ENCODE measurements at places on chromosomes 5 and 9.

- no peak for DNase-seq
- peaks cover 3% of the 10 kb centered on the region for H3K4me1 ChIP-seq
- no peaks in the 10 kb centered on the region for H3K27me3 ChIP-seq
These were observed 223.0 kb downstream of the PJA2 start for GRCh38 chr5:109186759-109187158.

DNA sequence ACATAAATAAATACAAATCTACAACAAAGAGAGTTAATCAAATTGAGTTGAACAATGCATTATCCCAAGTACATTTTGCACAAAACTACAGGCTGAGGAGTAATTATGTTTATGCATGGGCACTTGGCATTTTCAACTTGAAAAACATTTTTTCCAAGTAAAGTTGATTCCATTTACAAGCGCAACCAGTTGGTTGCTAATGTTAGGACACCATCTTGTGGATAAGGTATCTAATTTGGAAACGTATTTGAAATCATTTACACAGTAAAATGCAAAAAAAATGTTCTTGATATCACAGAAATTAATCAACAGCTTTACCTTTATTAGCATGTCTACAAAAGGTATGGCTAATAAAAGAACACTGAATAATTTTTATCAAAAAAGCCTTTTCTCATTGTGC lies 18.8 kb downstream of the FTMT start:
- H3K4me3 ChIP-seq, result no peak overlapping the region
- no peaks in the 10 kb centered on the region for H3K36me3 ChIP-seq
- no peak for DNase-seq
- no peaks in the 10 kb centered on the region for H3K4me1 ChIP-seq
- no peaks in the 10 kb centered on the region for H3K27me3 ChIP-seq

GRCh38 chr5:148290271-148291195 lies 21.7 kb upstream of the SPINK7 start:
- no peak overlapping the region for H3K4me3 ChIP-seq
- no peak for DNase-seq
- no peaks in the 10 kb centered on the region for H3K36me3 ChIP-seq
- no peak overlapping the region for H3K27ac ChIP-seq
- H3K4me1 ChIP-seq, result no peaks in the 10 kb centered on the region
- H3K27me3 ChIP-seq, result peaks cover 4% of the 10 kb centered on the region

- H3K27ac ChIP-seq, result no peak overlapping the region
- DNase-seq, result no peak
- peaks cover 59% of the 10 kb centered on the region for H3K27me3 ChIP-seq
- no peaks in the 10 kb centered on the region for H3K4me1 ChIP-seq
These were observed 67.5 kb downstream of the PCDH1 start for GRCh38 chr5:141810702-141811101.

- H3K36me3 ChIP-seq, result no peaks in the 10 kb centered on the region
- peaks cover 44% of the 10 kb centered on the region for H3K4me1 ChIP-seq
- DNase-seq, result no peak
- peak overlapping the region; percentile 77 for H3K4me3 ChIP-seq
- H3K27ac ChIP-seq, result no peak overlapping the region
- peaks cover 78% of the 10 kb centered on the region for H3K27me3 ChIP-seq
These were observed 1.1 kb upstream of the CNTFR start for GRCh38 chr9:34590381-34591247.

GRCh38 chr5:157944077-157944633 lies 85.2 kb upstream of the CLINT1 start:
- H3K27ac ChIP-seq, result no peak overlapping the region
- H3K4me1 ChIP-seq, result peaks cover 6% of the 10 kb centered on the region
- DNase-seq, result no peak
- peaks cover 5% of the 10 kb centered on the region for H3K27me3 ChIP-seq
- no peaks in the 10 kb centered on the region for H3K36me3 ChIP-seq

- H3K27ac ChIP-seq, result no peak overlapping the region
- DNase-seq, result no peak
- H3K36me3 ChIP-seq, result peaks cover 19% of the 10 kb centered on the region
- H3K4me3 ChIP-seq, result no peak overlapping the region
- H3K4me1 ChIP-seq, result peaks cover 70% of the 10 kb centered on the region
These were observed 43.0 kb downstream of the PIK3R1 start for GRCh38 chr5:68258531-68258930.

DNA sequence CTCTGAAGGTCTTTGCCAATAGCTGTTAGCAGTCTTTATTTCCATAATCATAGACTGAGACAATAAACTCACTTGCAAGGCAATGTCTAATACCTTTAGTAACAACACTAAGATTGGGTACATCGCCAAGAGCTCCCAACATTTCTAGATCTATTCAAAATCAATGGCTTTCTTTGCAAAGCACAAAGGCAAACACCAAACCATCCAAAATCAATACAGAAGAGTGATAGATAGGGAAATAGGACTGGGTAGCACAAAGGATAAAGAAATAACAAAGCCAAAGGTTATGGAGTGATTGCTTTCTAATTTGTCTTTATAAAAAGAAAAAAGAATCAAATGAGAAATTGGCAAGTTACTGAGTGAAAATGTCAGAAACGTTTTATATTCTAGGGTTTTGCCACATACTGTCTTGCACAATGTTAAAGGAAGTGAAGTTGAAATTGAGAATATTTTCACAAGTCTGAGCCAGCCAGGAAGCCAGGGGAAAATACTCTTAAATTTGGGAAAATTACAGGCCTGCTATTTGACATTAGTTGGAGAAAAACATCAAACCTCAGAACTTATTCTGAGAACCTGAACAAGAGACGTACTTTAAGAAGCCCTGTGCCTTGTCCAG lies 53.3 kb upstream of the LHFPL2 start:
- no peak for DNase-seq
- no peak overlapping the region for H3K27ac ChIP-seq
- no peaks in the 10 kb centered on the region for H3K27me3 ChIP-seq
- no peaks in the 10 kb centered on the region for H3K4me1 ChIP-seq
- H3K4me3 ChIP-seq, result no peak overlapping the region

- H3K4me3 ChIP-seq, result no peak overlapping the region
- H3K4me1 ChIP-seq, result peaks cover 8% of the 10 kb centered on the region
- DNase-seq, result no peak
- H3K36me3 ChIP-seq, result no peaks in the 10 kb centered on the region
These were observed 78.5 kb downstream of the SHB start for GRCh38 chr9:37990404-37991015.

DNA sequence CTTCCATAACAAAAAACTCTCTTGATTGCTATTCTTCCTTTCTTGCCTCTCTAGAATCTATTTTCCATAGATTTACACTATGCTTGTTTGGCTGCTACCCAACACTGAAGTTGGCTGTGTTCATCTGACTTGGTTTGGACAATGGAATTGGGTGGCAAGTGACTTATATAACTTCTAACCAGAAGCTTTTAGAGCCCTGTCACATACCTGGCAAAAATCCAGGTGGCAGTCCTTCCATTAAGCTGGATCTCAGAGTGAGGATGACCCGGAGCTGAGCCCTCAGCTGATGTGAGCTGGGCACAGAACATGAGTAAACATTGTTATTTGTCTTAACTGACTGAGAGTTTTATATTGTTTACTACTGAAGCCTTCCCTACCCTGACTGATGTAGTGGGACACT lies 225.7 kb downstream of the TLR4 start:
- peaks cover 5% of the 10 kb centered on the region for H3K27me3 ChIP-seq
- no peak for DNase-seq
- H3K4me1 ChIP-seq, result peaks cover 5% of the 10 kb centered on the region
- H3K36me3 ChIP-seq, result no peaks in the 10 kb centered on the region
- H3K4me3 ChIP-seq, result no peak overlapping the region
- no peak overlapping the region for H3K27ac ChIP-seq

DNA sequence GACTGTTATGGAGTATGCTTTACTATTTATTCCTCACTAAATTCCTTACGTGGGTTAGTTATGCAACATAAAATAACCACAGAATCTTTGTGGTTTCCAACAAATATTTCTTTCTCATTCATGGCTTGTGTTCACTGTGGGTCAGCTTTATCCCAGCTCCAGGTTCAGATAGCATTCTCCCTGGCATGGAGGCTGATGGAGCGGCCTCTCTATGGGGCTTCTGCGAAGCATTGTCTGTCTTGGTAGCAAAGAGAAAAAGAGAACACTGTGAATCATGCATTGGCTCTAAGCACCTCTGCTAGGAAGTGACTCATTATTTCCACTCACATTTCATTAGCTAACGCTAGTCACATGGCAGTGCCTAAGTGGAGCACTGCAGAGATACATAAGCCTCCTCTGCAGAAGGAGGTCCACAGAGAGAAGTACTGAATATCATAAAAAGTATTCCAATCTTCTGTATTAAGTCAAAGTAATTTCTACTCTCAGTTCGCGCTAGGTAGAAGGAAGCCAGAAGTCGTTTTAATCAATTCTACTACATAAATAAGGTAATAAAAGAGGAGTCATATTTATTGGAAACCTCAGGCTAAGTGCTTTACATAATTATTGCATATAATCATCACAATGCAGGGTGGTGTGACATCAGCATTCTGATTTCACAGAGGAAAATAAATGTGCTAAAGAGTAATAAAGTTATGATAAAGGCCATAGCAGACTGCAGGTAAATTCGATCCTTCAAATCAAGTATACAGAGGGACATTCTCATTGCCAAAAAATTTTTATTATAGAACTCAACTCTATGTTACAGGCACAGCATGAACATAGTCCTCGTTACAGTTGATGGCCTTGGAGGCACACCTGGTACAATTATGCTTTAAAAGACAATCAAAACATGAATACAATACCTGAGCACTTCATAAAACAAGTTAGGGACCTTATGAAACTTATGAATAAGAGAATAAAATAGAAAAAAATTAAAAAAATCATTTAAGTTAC lies 531.1 kb downstream of the CETN3 start:
- H3K27ac ChIP-seq, result no peak overlapping the region
- H3K36me3 ChIP-seq, result no peaks in the 10 kb centered on the region
- no peak for DNase-seq

- no peaks in the 10 kb centered on the region for H3K4me1 ChIP-seq
- no peaks in the 10 kb centered on the region for H3K27me3 ChIP-seq
- no peak for DNase-seq
- H3K4me3 ChIP-seq, result no peak overlapping the region
These were observed 14.9 kb upstream of the GABRG2 start for GRCh38 chr5:162052676-162053075.

GRCh38 chr5:143165049-143165880 lies 238.2 kb downstream of the NR3C1 start:
- no peak overlapping the region for H3K27ac ChIP-seq
- H3K27me3 ChIP-seq, result no peaks in the 10 kb centered on the region
- H3K4me1 ChIP-seq, result peaks cover 11% of the 10 kb centered on the region

DNA sequence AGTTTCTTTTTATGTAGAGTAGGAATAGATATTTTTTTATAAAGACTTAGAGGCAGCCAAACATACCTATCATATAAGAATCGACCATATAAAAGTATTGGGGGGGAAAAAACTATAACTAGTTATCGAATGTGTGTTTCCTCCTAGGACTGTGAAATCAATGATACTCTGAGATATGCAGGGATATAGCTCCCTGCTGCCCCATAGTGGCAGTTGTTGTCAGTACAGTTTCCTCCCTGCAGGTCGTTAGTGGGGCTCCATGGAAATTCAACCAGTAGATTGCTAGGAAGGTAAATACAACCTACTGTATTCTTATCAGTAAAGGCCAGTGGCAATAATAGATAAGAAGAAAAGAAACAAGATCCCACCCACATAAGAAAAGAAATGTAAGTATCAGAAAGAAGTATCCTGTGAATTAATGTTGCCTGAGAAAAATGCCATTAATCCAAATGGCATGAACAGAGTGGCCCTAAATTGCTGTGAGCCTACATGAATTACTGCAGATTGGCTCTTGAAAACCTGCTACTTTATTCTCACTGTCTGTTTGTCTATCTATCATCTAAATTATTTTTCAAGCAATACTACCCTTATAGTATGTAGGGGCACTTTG lies 136.9 kb upstream of the FBN2 start:
- no peaks in the 10 kb centered on the region for H3K36me3 ChIP-seq
- DNase-seq, result no peak
- H3K4me1 ChIP-seq, result no peaks in the 10 kb centered on the region
- H3K4me3 ChIP-seq, result no peak overlapping the region
- H3K27ac ChIP-seq, result no peak overlapping the region
- no peaks in the 10 kb centered on the region for H3K27me3 ChIP-seq

DNA sequence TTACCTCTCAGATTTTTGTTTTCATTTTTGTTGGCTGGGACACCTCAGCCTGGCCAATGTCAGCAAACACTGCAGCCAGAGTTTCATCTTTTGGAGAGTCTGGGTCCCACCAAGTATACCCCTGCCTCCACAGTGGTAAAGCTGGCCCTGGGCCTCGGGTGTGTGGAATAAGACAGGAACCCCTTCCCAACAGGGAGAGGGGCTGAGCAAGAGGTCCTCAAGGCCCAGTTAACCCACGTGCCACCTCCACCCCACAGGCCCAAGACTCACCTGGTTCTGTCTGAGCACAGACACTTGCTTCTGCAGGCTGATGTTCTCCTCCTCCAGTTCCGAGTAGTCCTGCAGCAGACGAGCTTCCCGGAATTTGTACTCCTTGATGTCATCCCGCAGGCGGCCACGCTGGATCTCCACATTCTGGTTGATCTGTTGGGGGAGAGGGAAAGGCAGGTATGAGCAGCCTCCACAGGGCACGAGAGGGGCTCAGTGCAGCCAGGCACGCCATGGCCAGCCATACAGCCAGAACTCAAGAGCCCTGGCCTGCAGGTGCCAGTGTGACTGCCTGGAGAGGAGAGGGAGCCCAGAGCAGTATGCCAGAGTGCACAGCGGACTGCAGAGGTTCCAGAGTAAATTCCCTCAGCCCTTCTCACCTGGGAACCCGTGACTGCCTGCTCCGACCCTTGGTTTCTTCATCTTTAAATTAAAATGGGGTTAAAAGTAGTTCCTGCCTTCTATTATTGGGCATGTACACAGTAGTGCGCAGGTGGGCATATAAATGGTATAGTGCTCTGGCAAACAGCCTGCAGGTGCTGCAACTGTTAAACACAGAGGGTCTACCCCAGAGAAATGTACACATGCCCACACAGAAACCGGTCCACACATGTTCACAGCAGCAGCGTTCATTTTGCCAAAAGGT lies 42.0 kb downstream of the BICD2 start:
- H3K4me1 ChIP-seq, result peaks cover 82% of the 10 kb centered on the region
- peak overlapping the region; percentile 75 for H3K27ac ChIP-seq
- H3K27me3 ChIP-seq, result no peaks in the 10 kb centered on the region
- H3K36me3 ChIP-seq, result peaks cover 81% of the 10 kb centered on the region
- DNase-seq, result no peak

DNA sequence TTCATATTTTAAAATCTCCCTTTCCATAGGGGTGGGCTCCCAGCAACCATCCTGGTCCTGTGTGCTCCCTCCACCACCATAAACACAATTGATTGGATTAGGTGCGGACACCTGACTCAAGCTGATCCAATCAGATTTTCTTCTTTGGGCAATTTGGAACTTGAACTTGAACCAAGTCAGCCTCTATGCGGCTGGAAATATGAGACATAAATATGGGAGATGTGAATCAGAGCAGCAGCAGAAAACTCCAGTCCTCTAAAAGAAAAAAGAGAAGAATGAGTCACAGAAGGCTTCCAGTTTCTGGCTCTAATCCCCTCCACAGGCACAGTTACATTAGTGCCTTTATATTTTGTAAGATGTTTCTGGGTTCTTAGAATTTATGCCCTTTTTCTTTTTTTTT lies 306.6 kb downstream of the MLLT3 start:
- H3K27ac ChIP-seq, result no peak overlapping the region
- no peak overlapping the region for H3K4me3 ChIP-seq
- no peaks in the 10 kb centered on the region for H3K36me3 ChIP-seq
- no peaks in the 10 kb centered on the region for H3K4me1 ChIP-seq
- no peak for DNase-seq

All from activated B cell treated with CpG ODN at 0.5 μM for 24 hours (primary cell).